ENCODE measurements at places on chromosomes 7 and 10. TPM values are rescaled to one million over a fixed set of nuclear protein-coding genes. Genes with fewer than 3 reads are reported as not detected.

Gene CACNB2
- 1.2 TPM for total RNA-seq

Gene PRKRIP1
- total RNA-seq: 16.7 TPM

Gene GPR22
- total RNA-seq: not detected

Gene PWWP2B
- total RNA-seq: 8.6 TPM

Gene CYP2E1
- total RNA-seq: 0.44 TPM

Gene TAS2R41
- total RNA-seq: 0.17 TPM

Gene BLNK
- total RNA-seq: not detected

Gene ABCB1
- total RNA-seq: 10.5 TPM

Gene PIK3AP1
- not detected for total RNA-seq

Measured in smooth muscle cell of trachea (primary cell).